ENCODE measurements at places on chromosomes 5 and 9.
A peak's percentile ranks its signal among the peaks of the same experiment; 100 is the strongest.

DNA sequence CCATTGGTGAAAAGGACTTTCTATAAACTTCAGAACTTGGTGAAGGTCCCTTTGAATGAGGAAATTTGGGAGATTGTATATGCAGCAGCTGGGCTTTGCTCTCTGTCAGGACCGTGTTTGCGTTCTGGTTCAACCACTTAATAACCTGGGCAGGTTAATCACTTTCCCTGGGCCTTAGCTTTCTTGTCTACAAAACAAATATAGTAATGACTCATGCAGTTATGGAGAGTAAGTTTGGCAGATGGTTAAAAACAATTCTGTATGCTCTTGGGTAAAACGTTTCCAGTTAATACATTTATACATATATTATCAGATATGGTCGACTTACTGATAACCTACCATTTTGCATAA lies 197.0 kb downstream of the ARHGEF28 start:
- no peak for DNase-seq

DNA sequence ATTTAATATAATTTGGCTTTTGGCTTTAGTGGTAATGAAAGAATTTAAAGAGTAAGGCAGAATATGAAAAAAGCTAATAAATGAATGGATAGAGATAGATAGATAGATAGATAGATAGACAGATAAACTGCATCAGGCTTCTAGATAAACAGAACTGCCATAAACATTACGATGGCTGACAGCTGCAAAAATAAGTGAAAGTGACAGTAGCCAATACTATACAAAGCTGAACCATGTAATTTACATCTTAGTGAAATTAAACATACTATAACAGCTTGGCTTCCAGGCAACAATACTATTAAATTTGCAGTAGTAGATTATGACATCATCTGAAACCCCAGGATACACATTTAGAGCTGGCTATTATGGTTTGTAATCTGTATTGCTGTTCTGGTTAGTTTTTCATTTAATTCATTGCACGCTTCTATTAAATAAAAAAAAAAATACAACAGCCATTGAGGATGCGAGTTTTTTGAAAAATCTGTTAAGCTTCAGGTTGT lies 1354.8 kb downstream of the PTPRD start:
- no peak for DNase-seq

- DNase-seq: no peak
These were observed 43.9 kb downstream of the AMBP start for GRCh38 chr9:114034196-114034595.

DNA sequence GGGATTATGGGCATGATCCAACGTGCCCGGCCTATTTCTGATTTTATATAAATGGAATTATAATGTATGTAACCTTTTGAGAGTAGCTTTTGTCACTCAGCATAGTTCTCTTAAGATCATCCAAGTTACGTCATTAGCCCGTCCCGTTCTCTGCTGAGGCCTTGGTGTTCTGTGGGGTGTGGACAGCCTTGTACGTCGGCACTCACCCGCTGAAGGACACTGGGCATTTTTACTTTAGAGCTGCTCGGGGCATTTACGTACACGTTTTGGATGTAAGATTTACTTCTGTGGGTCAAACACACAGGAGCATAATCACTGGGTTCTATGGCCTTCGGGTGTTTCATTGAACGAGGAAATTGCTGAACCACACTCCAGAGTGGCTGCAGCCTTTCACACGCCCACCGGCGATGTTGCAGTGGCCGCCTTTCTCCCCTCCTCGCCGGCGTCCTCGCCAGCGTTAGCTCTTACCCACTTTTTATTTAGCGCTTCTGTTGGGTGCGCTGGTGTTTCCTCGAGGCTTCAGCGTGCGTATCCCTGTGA lies 101.8 kb downstream of the EHMT1 start:
- DNase-seq: no peak

DNA sequence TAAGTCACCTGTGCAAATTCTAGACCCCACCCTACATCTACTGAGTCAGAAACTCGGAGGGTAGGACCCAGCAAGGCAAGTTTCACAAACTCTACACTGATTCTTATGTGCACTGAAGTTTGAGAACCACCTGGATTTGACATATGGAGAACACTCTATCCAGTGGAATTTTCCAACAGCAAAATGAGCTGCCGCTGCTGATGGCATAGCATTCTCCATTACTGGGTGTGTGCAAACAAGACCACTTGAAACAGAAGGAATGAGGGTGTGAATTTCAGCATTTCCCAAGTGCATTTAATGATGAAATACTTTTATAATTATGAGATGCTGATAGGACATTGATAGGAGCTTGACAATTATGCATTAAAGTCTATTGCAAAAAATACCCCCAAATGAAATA lies 229.1 kb upstream of the IL12B start:
- no peak for DNase-seq

DNA sequence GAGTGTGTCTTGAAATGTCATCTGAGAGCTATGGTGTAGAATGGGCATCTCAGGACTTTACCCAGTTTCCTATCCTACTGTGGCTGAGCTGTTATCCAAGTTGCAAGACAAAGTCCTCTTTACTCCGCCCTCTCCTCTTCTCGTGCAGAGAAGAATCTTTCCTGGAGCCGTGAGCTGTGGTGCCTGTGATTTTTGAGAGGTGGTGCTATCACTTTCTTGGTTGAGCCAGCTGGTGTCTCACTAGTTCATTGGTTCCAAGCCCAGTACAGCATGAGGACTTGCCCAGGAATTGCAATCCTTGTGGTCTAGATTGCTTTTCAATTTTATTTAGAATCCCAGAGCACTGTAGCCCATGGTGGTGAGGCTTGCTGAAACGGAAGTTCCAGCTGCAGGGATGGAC lies 2300.3 kb downstream of the MAT2B start:
- DNase-seq: no peak

GRCh38 chr5:176812269-176813259 lies 2.2 kb downstream of the UNC5A start:
- DNase-seq: no peak

DNA sequence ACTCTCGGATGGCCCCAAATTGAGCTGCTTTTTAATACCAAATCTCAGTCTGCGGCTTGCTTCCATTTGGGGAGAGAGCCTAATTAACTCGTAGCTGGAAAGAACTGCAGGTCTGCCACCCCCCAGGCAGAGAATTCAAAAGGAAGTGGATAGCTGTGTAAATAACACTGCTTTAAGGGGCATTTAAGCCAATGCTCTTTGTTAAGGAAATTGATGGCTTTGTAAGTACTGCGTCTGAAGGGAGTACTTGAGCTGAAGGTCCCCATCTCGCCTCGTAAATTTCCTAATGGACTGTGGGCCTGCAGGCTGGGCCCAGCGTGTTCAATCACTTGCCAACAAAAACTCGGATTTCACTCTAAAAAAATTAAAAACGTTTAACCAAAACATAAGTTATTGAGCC lies 132.7 kb downstream of the PAPPA start:
- DNase-seq: no peak

GRCh38 chr9:112664531-112664930 lies 53.4 kb downstream of the INIP start:
- DNase-seq: no peak

DNA sequence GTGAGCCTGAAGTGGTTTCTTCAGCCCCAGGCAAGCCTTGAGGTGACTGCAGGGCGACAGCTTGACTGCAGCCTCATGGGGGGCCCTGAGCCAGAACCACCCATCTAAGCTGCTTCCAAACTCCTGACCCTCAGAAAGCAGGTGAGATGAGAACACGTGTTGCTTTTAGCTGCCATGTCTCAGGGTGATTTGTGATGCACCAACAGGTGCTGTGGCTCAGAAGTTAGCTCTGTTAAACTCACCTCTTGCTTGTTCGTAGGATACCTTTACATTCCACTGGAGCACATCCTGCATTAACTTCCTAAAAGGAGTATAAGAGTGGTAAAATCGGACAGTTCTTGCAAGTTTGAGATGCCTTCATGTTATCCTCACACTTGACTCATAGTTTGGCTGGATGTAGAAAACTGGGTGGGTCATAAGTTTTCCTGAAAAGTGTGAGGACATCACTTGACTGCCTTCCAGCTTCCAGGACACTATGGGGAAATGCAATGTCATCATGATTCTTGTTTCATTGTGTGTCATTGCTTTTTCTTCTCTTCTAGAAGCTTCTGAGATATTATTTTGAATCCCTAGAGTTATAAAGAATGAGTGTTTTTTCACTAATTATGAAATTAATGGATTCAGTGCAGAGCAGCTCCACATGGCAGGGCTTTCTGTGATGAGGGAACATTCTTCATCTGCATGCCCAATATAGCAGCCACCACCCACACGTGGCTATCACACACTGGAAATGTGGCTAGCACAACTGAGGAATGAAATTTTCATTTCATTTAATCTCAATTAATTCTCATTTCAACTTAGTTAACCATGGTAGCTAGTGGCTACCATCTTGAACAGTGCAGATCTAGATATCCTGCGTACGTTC lies 92.3 kb downstream of the HSD17B3 start:
- no peak for DNase-seq

DNA sequence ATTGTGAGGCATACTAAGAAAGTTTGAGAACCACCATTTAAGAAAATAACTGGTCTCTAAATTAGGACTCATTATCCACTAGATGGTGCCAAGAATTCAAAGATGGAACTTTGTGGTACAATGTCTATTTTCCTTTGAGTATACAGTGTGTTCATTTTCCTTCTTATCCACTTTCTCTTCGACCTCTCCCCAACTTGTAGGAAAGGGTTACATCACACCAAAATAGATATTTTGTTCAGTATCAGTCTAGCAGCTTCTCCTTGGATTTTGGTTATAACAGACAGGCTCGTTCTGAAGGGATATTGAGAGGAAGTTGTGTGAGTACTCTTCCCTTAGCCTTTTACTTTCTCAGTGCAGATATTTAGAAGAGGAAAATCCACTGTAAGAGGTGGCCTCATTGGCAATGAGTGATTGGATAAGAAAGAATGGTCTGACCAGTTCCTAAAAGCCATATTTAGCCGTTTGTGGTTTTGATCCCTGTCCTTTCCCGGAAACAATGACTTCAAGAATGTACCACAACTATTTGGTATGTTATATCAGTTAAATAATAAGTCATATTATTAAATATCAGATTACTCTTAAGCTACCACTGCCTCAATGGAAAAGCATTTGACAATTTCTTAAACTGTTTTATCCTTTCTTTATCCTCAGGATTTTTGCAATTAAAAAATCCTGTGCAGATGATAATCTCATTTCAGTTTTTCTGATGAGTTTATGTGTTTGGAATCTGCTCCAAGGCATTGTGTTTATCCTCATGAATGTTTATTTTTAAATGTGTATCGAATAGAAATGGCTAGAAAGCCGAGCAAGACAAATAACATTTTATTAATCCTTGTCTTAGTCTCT lies 69.0 kb upstream of the GRAMD2B start:
- DNase-seq: peak; percentile 34

GRCh38 chr9:98381311-98382103 lies 126.1 kb upstream of the TBC1D2 start:
- no peak for DNase-seq

GRCh38 chr5:9774472-9775079 lies 144.4 kb upstream of the TAS2R1 start:
- no peak for DNase-seq

DNA sequence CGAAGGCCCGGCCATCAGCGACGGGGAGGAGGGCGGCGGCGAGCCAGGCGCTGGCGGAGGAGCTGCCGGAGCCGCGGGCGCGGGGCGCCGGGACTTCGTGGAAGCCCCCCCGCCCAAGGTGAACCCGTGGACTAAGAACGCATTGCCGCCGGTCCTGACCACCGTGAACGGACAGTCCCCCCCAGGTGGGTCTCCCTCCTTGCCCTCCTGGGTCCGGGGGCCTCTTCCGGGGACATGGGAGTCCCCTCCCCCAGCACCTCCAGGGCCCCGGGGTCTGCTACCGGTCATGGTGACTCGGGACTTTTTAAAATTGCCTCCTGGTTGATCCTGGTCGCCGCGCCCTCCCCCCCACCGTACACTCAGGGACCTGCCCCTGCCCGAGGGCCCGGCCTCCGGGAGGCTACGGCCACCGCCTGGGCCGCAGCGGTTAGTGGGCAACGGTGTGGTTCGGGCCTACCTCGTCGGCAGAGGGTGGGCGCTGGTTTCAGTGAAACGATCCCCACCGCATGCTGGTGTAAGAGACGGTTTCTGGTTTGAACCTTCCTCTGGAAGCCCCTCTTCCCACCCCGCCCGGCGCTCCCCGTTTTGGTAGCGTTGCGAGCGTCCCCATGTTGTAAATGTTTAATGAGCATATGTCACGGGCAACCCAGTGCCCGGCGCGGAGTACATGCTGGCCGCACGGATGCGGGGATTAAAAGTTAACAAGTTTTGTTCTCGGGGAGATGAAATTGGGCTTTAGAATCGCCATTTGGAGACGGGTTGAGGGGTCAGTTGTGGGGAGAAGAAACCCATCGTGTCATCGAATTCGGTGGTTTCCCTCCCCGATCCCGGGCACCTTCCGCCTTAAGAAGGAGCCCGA lies 1.1 kb downstream of the LARP1 start:
- DNase-seq: peak; percentile 31

DNA sequence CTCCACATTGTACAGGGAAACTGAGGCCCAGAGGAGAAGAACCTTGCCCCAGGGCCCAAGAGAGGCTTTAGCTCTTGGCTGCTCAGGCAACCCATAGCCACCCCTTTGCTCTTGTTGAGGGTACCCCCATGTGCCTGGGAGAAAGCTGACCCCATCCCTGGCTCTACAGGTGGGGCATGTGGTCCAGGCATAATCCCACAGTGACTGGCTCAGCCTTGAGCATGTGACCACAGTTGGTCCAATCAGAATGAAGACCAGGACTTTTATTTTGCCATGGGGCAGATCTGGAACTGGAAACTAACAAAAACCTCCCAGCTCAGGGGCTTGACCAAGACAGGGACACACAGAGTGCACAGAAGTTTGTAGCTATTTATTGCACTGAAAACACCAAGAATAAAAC lies 29.3 kb downstream of the SLC6A7 start:
- no peak for DNase-seq

DNA sequence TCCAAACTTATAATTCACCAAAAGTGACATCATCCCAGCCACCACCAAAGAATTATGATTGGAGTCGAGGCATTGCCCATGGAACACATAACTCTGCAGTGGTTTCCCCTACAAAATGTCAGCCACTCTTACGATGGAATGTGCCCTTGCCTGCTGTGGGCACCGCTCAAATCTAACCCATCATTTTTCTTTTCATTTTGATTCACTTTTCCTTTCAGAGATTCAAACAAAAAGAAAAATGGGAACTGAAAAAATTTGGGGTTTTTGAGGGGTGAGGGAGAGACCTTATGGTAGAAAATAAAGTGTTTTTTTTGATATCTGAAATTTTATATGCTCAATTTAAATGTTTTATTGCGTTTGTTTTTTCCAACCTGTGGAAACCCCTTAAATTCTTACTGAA lies 28.1 kb downstream of the SMARCA2 start:
- no peak for DNase-seq

GRCh38 chr9:134738869-134739659 lies 97.5 kb downstream of the COL5A1 start:
- no peak for DNase-seq

DNA sequence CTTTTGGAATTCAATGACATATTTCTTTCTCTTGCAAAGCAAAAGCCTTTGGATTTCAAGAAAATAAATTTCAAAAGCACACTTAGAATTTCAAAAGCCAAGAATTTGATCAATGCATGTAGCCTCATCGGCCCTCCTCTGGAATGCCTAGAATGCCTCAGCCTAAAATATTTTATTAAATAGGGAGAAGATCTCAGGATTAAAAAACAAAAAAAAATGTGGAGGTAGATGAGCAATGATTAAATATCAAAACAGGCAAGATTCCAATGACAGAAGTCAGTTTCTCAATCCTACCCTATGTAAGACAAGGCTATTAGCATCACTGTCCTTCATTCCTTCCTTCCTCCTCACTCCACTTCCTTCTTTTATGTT lies 169.0 kb downstream of the CDH6 start:
- no peak for DNase-seq

All from central memory CD4-positive, alpha-beta T cell (primary cell).